ENCODE measurements at places on chromosomes 7 and 10.

- DNase-seq = no peak
These were observed 31.3 kb upstream of the STOX1 start for GRCh38 chr10:68795886-68796532.

- DNase-seq = no peak
These were observed 12.9 kb downstream of the UPP1 start for GRCh38 chr7:48101968-48102367.

DNA sequence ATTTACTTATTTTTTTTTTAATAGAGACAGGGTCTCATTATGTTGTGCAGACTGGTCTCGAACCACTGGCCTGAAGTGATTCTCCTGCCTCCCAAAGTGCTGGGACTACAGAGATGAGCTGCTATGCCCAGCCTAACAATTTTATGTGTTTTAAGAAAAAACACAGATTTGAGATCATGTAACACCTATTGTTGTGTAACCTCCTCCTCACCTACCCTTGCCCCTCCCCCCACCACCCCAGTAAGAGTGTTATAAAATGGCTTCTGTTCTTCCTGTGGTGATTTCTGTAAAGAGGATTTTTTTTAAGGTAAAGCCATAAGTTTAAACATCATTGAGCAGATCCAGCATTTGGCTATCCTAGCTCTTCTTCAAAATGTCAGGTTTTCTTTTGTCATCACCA, 7.6 kb downstream of the ARMC10 start:
- no peak for DNase-seq

GRCh38 chr10:113127261-113127900, 177.3 kb downstream of the TCF7L2 start:
- no peak for DNase-seq

DNA sequence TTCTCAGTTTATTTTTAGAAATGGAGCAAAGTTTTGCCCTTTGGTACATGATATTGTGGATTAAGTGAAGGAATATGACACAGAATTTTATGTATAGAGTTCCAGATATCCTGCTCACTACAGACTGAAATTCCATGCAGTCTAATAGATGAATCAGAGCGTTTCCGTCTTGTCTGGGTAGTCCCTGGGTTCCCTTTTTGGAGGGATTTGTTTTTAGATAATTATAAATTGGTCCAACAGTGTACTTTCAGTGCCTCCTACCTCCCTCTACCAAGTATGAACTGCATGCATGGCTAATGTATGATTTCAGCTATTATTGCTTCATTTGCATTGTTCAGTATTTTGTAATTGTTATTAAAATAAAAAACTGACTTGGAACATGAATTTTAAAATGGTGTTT, 74.4 kb downstream of the SEPTIN7 start:
- DNase-seq = no peak

DNA sequence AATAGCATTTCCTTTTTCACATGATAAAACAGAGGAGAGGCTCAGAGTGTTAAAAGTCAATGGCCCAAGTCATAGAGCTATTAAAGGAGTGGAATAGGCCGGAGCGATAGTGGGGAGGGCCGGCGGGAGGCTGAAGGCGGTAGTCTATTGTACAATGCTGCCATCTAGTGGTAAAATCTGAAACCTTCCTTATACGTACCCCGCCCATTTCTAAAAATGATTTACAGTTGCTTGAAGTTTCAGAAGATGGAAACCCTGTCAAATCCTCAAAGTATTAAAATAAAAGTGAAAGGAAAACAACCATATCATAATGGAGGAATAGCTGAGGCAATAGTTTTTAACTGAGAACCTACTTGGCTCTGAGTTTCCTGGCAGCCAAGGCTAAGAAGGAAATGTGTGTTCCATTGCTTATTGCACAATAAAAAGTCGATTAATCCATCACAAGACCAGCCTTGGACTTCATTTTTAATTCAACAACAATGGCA, 209.1 kb downstream of the CCSER2 start:
- peak; percentile 65 for DNase-seq

GRCh38 chr10:17101910-17102266, 27.7 kb downstream of the CUBN start:
- DNase-seq = no peak

DNA sequence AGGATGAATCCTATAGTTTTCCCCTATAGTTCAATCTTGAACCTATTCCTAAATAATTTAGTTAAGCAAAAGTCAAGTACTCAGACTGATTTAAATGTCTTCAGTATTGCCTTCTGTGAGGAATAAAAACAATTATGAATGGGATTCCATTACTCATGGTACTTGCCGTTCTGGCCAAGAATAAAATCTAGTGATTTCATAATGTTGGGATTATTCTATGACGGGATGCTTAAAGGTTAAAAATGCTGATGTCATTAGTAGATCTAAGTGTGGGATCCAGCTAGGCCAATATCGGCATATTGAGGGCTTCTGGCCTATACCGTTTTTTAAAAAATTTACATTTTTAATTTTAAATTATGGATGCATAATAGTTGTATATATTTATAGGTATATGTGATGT, 5.3 kb downstream of the BPGM start:
- no peak for DNase-seq

DNA sequence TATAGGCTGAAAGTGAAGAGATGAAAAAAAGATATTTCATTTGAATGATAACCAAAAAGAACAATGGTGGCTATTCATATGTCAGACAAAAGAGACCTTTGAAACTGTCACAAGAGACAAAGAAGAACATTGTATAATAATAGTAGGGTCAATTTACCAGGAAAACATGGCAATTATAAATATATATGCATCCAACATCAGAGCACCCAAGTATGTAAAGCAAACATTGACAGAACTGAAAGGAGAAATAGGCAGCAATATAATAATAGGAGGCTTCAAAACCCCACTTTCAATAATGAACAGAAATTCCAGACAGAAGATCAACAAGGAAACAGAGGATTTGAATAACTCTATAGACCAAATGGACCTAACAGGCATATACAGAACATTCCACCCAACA, 876.2 kb downstream of the GRID1 start:
- DNase-seq = no peak

DNA sequence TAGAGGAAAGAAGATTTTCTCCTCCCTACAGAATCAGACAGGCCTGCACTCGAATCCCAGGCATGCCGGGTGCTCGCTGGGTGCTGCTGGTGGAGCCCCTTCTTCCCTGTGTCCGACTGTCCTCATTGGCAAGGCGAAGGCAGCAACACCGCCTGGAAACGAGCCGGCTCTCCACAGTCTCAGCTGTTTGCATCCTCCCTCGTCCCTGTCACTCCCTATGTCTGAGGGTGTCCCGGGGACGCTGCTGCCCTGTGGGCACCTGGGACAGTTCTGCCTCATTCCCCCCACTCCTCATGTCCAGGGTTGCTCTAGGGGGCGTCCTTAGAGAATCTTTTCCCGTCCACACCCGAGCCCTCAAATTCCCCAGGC, 31.6 kb upstream of the TMEM72 start:
- no peak for DNase-seq

GRCh38 chr10:25017154-25017590, 760 bp downstream of the THNSL1 start:
- peak; percentile 21 for DNase-seq

- DNase-seq = no peak
These were observed 9.4 kb upstream of the PIP4K2A start for GRCh38 chr10:22723783-22724182.

GRCh38 chr7:155276042-155276799, 21.5 kb upstream of the INSIG1 start:
- no peak for DNase-seq

Measured in RPMI8226 (cell line).